ENCODE measurements at places on chromosomes 16 and 17.

- no peak for DNase-seq
Measured at GRCh38 chr16:87060034-87060986, 256.9 kb downstream of the C16orf95 start.

DNA sequence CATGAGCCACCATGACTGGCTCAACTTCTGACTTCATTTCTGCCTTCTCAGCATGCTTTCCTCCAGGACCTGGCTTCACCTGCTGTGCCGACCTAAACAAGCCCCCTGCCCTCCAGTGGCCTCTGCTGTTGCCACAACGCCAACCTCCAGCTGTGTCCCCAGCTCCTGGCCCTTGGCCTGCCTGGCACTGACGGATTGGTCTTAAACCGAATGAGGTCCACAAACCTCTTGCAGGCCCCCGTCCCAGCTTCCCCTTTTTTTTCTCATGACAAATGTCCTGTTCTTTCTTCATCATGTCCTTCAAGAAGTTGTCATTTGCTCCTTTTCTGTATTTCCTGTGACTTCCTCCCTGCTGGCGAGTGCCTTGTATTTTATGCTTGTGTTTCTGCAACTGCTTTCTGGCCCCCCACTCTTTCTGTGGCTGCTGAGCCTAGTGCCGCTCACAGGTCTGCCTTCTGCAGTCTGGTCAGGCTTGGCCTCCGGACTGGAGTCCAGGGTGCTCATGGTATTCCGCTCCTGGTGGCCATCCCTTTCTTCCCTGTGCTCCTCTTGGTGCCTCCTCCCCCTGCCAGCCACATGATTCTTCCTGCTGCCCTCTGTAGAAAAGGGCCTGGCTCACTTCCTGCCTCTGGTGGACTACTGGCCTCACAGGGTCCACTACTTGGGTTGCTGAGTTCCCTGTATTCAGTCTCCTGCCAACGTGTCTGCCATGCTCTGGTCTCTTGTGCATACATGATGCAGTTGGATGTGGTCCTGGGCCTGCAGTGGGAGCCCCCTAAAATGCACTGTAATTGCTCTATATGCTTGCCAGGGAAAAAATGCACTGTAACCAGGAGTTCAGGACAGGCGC lies 2.9 kb downstream of the ATP6V0C start:
- no peak for DNase-seq

- peak; percentile 59 for DNase-seq
Measured at GRCh38 chr17:42221886-42222745, 27.8 kb upstream of the GHDC start.

DNA sequence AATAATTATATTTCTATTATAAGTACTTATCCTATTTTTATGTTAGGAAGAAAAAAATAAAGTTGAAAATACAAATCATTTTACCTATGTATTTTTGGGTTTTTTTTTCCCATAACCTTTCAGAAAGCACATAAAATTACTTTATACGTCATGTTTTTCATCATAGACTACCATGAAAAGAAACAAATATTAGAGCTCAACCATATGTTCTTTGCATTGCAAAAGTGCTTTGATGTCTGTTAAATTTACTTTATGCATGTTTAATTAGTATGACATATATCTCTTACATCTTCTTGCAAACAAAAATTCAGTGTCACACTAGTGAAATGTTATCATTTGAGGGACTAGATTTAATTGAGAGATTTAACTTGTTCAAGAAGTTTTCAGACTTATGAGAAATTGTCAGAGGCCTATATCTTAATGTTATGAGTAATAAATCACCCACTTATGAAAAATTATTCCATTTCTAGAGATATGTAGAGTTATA lies 24.0 kb downstream of the BRIP1 start:
- no peak for DNase-seq

DNA sequence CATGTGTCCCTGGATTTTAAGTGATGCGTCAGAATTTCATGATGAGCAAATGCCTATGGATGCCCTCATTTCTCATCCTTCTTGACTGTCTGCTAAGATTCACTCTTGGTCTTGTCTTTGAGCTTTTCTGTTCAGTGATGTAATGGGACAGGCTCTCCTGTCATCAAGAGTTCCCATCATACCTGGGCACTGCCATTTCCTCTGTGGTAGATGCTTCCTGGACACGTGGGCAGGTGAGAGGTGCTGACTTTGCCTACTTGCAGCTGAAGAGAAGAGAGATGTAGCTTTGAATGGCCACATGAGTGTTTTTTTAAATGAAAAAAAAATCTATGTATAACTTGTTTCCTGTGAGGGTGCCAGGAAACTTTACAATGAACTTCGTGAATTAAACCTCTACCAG lies 557.7 kb downstream of the MAF start:
- peak; percentile 39 for DNase-seq

- DNase-seq: no peak
Measured at GRCh38 chr17:79948406-79948944, 87.2 kb downstream of the TBC1D16 start.

- DNase-seq: no peak
Measured at GRCh38 chr17:75813081-75814020, 28.7 kb downstream of the UNK start.

DNA sequence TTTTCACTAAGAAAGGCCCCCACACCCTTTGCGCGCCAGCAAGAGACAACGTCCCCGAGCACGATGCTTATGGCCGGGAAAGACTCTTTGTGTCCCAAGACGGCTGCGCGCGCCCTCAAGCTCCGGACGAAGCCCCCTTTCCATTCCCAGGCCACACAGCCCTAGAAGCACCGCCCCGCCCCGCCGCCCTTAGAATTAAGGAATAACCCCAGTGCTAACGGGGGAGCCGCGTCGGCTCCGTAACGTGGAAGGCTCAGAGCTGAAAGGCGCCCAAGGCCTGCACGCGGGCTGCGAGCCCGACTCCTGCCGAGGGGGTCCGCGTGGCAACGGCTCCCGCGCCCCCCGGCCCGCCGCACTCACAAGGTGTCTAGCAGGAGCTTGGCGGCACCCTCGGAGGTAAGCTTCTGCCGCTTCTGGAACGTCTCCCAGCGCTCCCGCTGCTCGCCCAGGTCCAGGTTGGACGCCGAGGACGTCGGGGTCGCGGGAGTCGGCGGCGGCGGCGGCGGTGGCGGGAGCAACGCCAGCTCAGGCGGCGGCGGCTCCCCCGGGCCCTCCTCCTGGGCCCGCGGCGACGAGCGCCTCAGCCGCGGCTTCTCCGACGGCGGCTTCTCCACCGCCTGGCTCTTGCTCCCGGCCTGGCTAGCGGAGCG lies 477 bp downstream of the CENPV start:
- DNase-seq: peak; percentile 35

- DNase-seq: no peak
Measured at GRCh38 chr16:76370344-76370743, 93.1 kb downstream of the CNTNAP4 start.

- no peak for DNase-seq
Measured at GRCh38 chr16:54405478-54405877, 118.9 kb upstream of the IRX3 start.

GRCh38 chr16:68081861-68082628 lies 3.1 kb upstream of the NFATC3 start:
- peak; percentile 73 for DNase-seq

DNA sequence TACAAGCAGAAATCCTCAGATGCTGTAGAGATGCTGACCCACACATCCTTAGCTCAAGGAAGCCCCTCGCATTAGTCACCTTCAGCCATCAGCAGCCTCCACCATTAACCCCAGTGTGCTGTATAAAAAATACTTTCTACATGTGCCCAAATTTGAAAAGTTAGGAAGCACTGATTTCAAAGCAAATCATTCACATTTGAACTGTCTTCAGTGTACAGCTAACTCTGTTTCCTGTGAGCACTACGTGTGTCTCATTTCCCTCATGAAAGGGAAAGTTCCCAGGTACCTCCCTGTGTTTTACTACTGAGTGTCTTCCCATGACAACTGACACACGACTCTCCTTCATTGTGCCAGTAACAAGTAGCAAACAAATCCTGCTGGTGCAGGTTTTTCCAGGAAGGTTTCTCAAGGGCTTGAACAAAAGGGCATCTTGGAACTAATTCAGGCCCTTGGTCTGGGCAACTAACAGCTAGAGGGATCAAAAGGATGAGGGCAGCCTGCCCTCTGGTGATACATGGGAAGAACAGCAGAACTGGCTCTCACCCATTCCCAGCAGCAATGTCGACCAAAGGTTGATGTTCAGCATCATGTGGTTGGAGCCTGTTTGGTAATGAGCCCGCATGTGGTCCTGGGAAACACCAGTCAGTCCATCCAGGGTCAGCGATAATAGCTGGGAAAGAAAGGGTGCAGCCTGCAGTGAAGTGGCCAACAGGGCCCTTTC lies 4.0 kb downstream of the SLC35B1 start:
- DNase-seq: peak; percentile 29

GRCh38 chr17:9021158-9021991 lies at the start of gene NTN1:
Gene NTN1, plus strand, starts transcription at chr17:9021510. Its CDS starts 864 bp downstream, at chr17:9022374.
- peak; percentile 48 for DNase-seq
